ACHN (cell line): ENCODE measurements at places on chromosomes 11 and 22.

DNA sequence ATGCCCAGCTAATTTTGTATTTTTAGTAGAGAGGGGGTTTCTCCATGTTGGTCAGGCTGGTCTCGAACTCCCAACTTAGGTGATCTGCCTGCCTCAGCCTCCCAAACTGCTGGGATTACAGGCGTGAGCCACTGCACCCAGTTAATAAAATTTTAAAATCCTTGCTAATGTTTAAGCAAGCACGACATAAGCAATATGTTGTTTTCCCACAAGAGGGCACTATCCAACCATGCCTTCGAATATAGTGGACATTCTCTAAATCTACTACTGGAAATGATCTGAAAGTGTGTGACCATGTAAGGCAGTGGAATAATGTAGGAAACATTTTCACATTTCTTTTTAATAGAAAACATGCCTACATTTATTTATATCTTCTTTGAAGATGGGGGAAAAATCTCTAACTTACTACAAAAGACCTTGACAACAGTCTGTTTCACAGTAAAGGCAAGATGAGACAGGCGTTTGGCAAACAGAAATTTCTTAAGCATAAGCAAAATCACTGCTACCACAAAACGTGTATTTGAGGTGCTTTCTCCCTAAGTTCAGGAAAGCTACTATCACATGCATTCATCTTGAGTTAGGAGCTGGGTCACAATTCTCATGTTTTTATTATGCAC lies 38.2 kb downstream of the PITPNB start:
- DNase-seq, result peak; percentile 63

DNA sequence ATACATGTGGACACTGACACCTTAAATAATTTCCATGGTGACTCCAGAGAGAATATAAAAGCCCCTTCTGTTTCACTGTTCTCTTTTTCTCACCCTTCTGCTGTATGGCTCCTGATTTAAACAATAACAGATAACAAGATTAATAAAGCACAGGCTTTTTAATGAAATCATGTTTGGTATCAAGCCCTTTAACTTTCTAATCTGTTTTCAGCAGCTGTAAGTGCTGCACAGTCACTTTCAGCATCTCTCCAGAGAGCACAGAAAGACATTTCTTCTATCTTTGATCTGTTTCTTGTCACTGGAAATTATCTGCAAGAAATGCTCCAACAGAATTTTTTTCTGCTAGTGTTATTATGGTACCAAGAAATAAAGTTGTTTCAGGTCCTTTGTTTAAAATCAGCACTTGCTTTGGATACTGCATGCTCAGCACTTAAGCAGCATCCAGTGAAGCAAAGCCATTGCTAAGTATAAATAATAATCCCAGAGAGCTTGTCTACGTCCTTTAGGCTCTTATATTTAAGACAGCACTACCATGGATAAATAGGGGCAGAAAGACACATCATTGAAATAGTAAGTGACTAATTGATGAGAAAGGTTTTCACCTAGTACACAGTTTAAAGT lies 134.2 kb upstream of the CARD18 start:
- DNase-seq, result no peak

GRCh38 chr11:729492-730074 lies 17.7 kb upstream of the TALDO1 start:
- no peak for DNase-seq

DNA sequence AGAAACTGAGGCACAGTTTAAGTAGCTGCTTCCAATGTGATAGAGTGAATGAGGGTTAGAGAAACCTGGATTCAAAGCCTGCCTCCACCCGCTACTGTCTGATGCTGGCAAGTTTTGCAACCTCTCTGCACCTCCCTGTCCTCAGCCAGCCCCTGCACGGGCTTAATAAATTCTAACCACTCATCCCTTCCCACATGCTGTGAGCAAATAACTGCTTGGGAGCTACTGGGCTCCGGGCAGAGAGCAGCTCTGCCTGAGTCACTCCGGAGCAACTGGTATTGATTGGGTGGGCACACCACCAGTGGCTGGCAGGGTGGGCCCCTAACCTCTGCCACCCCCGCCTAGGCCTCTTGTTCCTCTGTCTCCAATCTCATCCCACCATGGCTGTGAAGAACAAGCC lies 104.3 kb upstream of the SYT13 start:
- no peak for DNase-seq

- DNase-seq, result no peak
Observed at GRCh38 chr11:70568035-70568813, 169.9 kb downstream of the CTTN start.

DNA sequence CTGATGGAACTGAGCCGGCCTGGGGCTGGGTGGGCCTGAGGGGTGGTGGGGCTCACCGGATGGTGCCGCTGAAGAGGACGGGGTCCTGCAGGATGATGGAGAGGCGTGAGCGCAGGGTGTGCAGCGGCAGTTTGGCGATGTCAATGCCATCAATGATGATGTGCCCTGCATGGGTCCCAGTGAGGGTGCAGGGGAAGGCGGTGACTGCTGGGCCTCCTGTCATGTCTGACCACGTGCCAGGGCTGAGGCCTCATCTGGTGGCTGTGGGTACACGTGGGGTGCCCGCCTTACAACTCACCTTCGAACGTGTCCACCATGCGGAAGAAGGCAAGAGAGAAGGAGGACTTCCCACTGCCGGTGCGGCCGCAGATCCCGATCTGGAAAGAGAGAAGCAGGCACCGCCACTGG lies 7.1 kb upstream of the KCNJ11 start:
- no peak for DNase-seq

- DNase-seq, result no peak
Observed at GRCh38 chr11:1502168-1502953, 15.8 kb upstream of the MOB2 start.

- no peak for DNase-seq
Observed at GRCh38 chr11:42890773-42891172, 421.0 kb upstream of the API5 start.

DNA sequence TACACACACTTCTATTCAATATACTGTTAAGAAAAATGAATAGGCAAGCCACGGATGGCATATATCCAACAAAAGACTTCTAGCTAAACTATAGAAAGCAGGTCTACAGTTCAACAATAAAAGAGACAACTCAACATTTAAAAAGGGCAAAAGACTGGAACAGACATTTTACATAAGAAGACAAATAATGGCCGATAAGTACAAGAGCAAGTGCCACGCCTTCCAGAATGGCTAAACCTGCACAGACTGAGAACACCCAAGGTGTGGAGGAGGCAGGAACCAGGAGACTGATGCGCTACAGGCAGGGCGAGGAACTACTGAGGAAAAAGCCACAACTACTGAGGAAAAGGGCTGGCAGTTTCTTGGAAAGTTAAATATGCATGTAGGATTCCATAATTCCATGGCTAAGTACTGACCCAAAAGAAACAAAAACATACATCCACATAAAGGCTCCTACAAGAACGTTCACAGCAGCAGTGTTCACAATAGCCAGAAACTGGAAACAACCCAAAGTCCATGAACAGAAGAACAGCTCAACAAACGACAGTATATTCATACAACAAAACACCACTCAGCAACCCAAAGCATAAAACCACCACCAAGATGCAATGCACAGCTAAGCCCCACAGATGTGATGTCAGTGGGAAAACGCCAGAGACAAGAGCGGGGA lies 9.6 kb upstream of the MOB2 start:
- DNase-seq, result no peak

GRCh38 chr11:120605469-120605868 lies 93.9 kb downstream of the GRIK4 start:
- no peak for DNase-seq

GRCh38 chr11:75767228-75767572 lies 1.4 kb upstream of the DGAT2 start:
- DNase-seq, result no peak

DNA sequence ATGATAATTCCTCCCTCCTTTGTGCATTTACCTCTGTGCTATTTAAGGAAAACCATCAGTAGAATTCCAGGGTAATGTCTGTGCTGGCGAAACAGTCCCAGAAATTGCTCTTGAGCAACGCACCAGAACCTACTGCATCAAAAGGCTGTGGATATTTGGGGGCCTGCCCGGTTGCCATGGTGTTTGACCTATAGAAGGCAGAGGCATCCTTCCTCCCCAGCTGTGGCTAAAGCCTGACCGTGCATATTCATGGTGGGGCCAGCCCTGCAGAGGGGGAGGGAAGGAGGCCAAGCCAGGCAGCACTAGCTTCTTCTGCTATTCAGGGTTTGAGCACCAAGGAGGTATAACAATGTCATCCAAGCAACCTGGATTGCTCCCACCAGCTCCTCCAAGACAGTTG lies 215.0 kb upstream of the E2F8 start:
- DNase-seq, result no peak

DNA sequence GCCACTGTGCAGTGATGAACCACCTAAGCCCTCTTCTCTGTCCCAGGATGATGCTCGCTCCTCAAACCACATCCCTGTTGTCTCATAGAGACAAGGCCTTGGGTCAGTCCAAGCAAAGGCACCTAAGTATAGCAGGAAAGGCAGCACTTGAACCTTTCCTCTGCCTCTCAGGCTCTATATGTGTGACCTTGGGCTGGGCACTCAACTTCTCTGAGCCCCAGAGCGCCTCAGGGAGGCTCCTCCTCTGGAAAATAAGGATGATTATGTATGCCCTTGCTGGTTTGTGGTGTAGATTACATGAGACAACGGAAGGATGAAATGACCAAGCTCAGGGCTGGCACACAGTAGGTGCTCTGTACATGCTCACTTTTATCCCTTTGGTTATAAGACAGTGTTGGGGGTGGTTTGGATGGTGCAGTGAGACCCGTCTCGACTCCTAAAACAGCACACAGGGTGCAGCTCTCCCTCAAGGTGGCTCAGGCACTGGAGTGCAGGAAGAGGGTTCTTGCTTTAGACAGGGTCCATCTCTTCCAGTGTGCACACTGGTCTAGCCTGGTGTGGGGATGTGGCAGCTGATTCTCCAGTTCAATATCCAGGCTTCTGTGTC lies 40.2 kb upstream of the ACCSL start:
- no peak for DNase-seq

- DNase-seq, result no peak
Observed at GRCh38 chr22:23553438-23553837, 26.7 kb downstream of the IGLL1 start.

GRCh38 chr11:57279116-57279515 lies 42.1 kb upstream of the APLNR start:
- DNase-seq, result no peak
